ENCODE measurements at places on chromosomes 1 and 21.

GRCh38 chr1:83102630-83103071 is 896.3 kb downstream of the TTLL7 start:
- no peak for DNase-seq

DNA sequence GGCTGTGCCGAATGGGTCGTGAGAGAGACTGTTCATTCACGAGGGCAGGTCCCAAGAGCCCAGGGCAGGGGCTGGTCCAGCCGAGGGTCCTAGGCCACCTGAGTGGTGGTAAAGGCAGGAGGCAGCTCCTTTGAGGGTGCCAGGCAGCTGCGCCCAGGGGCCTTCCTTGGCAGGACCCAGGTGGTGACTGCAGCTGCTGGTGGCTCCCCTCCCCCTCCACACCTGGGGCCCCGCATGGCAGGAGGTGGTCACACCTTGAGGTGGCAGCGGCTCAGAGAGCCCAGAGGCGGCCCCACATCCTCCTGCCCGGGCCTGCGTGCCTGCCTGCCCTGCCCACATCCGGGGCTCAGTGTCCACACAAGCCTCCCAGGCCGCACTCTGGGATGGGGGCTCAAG is 9.8 kb upstream of the PLCH2 start:
- DNase-seq = no peak

DNA sequence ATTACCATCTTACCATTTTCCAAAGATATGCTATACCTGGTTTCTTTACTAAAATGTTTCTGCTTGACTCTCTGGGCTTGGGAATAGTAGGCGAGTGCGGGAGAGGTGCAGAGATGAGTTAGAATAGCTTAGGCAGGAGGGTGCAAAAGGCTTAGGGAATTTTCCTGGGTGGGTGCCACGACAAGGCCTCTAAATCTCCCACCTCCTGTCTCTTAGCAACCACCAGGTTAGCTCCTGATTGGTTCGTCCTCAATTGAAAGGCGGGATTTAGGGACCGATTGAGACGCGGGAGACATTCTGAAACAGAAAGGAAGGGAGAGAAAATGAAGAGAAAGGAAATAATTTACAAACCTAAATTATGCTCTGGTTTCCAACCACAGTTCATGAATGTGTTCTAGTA is 3.1 kb downstream of the ACKR1 start:
- DNase-seq = no peak

GRCh38 chr21:38699048-38699447 is 106.7 kb upstream of the ETS2 start:
- DNase-seq = no peak

- DNase-seq = no peak
Observed at GRCh38 chr1:236350308-236350707, 43.8 kb upstream of the EDARADD start.

DNA sequence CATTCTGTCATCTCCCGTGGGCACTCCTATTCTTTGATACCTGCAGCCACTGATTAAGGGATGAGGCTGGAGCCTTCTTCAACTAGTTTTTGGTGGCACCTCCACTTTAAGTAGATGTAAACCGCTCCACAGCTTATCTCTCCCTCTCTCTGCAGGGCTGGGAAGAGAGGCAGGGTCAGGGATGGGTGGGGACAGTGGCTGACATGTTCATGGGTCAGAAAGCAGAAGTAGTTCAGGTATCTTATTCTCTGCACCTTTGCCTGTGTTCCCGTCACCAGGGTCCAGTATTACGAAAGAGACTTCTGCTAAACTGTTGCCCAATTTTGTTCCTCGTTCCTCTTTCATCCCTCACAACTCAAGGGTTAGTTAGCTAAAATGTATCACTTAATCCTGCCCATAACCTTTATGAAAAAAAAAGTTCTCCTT is 51.7 kb upstream of the EDEM3 start:
- no peak for DNase-seq

DNA sequence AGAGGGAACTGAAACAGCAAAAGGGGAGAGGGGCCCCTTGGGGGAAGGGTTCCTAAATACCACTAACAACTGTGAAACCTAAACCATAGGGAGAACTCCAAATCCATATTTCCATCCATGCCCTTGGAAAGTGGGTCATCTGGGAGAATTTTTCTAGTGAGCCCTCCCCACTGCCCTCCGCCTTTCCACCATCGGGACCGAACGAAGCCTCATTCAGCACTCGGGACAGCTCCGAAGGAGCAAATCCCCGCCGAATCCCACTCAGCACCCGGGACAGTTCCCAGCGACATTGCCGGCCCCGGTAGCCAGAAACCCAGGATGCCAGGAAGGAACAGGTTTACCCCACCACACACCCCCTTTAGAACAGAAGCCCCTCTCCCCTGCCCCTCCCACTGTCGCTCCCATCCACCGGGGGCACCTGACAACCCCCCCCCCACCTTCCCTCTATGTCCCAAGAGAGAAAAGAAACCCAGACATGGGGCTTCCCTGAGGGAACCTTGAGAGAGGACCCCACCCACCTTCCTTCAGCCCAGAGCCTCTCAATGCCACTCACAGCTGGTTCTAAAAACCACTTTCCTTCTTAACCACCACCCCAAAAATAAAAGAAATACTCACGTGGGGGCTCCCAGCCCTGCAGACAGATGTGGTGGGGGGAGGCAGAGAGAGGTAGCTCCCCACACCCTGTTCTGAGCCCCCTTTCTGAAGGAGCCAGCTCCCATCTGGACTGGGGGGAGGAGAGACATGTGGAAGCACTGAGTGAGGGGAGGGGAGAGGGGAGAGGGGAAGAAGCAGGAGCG is 4.5 kb downstream of the DLGAP3 start:
- DNase-seq = no peak

All from DMS79 (cell line).